ENCODE measurements at places on chromosomes 4 and X. TPM values are rescaled to one million over a fixed set of nuclear protein-coding genes. Genes with fewer than 3 reads are reported as not detected.

- no peak for DNase-seq
Measured at GRCh38 chr4:14965071-14965470, 37.2 kb upstream of the CPEB2 start.

- no peak for DNase-seq
Measured at GRCh38 chr4:94947681-94948108, 189.9 kb downstream of the BMPR1B start.

DNA sequence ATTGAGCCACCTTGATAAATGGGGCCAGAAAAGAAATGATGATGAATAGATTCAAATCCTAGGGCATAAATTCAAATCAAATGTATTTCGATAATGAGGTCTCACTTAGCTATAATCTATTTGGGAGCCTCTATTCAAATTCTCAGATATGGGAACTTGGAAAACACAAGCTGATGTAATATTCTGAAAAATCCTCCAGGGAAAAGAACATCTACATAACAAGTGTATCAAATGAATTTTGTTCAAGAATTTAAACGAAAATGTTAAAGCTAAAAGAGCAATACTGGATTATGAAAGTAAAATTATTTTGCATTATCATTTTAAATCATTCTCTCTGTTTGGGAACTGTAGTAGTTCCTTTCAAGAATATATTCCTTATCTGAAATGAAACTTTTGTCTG lies 38.9 kb upstream of the RAP1GDS1 start:
- DNase-seq, result no peak

DNA sequence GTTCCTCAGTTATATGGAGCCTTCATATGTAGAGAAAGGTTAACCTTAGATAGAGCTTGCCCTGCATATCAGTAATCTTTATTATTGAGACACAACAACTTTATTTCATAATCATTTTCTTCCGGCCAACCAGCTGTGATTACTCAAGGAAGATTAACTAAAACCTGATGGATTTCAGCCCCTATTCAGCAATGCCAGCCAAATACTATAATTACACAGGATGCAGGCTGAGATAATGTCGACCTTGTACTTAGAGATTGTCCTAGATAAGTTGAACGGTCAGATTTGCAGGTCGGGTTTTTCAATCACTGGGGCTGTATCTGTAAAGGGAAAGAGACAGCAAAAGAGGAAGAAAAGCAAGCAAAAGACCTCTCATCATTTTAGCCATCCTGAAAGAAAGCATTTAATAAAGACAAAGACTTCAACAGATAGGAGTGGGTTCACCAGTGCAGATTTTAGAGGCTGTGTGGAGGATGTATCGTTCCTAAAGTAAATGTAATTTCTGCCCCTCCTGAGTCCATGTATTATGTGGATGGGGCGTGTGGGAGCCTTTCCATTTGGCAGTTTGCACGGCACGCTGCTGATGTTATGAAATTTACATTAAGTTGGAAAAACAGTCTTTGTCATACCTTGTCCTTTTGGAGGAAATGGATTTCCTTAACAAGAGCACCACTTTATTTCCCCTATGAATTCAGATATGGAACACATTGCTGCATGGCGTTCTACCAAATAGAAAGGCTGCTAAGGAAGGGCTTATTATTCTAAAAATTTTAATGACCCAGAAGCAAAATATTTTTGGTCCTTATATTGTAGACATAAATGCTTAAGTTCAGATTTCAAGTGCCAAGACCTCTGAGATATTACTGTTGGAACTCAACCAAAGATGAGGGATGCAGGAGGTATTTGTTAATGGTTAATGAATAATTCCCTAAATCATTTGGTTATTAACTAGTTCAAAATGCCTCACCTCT lies 496.7 kb downstream of the SPRY1 start:
- DNase-seq, result no peak

GRCh38 chrX:103398421-103398864 lies 22.1 kb downstream of the BEX3 start:
- no peak for DNase-seq

DNA sequence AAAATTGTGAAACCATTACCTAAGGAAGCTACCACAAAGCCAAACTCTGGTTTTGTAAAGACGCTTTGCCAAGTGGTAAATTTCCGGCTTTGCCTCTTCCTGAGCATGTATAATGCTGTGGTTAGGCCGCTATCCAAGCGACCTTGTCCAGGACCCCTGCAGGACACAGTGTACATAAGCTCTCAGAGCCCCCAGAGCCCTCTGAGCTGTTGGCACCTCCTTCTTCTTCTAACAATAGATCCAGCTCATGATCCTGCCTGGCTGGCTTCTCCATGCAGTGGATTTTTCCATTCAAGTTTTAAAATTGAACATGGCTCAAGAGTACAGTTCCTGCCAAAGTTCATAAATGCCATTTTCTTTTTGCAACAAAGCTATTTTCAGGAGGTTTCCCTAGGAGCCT lies 326.7 kb downstream of the MAPK10 start:
- DNase-seq, result peak; percentile 49

DNA sequence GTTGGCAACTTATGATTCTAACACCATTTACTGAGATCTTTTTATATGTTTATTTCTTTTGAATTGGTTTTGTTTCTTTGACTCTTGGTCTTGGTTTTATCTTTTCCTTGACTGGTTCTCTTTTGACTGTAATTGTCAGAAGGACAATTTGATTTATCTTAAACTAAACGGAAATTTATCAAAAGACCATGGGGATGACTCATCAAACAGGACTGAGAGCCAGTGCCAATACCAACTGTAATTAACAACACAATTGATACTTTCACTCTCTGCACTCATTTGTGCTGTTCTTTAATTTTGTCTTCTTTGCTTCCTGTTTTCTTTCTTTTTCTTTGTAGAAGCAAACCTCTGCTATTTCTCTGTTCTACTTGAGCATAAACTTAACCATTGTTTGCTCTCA lies 776.8 kb downstream of the CCSER1 start:
- no peak for DNase-seq

The MAGEC1 gene
- total RNA-seq, result not detected

- no peak for DNase-seq
Measured at GRCh38 chr4:53121264-53121865, 244.5 kb downstream of the SCFD2 start.

DNA sequence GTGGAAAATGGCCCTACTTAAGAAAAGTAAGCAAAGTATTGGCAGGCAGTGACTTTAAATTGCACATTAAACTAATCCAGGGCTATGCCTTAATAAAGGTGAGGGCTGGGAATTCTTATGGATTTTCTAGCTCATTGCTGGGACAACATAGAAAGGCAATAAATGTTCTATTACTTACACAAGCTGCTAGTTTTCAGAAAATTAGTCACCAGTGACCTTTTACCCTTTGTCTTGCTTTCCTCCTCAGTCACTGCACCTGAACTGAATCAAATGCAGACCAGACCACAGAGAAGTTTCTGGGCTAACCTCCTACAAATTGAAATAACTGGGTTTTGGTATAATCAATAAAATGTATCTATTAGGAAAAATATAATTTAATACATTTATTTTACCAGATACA lies 694.4 kb upstream of the FAM241A start:
- DNase-seq, result no peak

DNA sequence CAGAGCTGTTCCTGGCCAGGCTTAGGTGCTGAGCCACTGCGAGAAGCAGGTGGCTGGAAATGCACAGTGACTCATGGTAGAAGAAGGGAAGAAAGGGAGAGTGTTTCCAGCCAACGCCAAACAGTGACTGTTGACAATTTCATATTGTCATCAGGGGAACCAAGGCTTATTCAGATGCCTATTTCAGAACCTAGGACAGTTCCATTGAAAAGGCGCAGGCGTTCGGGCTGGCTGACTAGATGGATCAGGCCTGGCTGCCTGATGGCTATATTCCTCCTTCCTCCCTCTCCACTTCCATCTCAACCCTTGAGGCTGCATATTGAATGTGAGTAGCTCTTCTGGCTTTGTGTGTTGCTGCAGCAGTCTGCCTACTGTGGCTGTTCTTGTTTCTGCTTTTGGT lies 73.0 kb upstream of the FRMPD4 start:
- DNase-seq, result no peak

DNA sequence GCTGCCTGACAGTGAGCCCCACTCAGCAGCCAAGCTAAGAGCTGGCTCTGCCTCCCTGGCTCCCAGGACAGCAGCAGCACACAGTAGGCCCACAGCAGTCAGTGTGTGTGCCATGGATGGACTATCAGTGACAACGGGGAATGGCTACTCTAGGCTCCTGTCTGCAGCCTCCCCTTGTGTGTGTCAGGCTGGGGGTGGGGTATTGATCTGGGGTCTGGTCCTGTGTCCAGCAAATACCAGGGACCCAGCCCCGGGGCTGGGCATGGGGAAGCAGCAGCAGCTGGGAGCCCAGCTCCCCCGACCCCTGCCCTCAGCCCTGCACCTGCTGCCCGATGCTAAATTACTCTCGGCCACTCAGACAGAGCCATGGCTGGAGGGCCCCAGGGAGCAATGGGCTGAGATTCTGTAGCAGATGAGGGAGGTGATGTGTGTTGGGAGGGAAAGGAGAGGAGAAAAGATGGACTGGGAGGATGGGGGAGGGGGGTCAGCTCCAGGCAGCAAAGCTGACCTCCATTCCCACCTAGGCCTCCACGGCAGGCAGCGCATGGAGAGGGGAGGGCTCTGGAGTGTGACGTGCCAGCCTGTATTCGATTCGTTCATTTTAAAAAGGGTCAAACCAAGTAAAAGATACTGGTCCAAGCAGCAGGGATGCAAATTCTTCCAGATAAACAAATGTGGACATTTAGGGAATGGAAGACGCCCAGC lies 61.3 kb upstream of the CRMP1 start:
- no peak for DNase-seq

The MAGEC2 gene
- total RNA-seq, result not detected

DNA sequence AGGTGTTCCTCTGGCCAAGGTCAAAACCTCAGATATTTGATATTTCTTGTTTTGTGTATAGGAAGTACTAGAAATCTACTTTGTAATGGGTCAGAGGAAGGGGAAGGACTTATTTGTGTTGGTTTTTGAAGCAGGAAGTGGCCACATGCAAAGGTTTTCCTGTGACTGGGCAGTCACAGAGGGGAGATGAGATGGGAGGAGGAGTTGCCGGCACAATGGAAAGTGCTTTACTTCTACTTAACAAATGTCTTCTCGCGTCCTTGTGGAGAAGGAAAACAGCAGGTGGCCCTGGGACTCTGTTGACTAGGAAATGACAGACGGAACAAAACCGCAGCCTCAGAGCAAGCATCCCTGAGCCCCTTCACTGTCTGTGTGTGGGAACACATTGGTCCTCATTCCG lies 46.6 kb downstream of the SHROOM2 start:
- no peak for DNase-seq

- peak; percentile 44 for DNase-seq
Measured at GRCh38 chr4:6470502-6471306, 1.7 kb downstream of the PPP2R2C start.

GRCh38 chr4:72938516-72938915 lies 131.0 kb downstream of the COX18 start:
- DNase-seq, result no peak

The NSG1 gene
- 28.3 TPM for total RNA-seq

DNA sequence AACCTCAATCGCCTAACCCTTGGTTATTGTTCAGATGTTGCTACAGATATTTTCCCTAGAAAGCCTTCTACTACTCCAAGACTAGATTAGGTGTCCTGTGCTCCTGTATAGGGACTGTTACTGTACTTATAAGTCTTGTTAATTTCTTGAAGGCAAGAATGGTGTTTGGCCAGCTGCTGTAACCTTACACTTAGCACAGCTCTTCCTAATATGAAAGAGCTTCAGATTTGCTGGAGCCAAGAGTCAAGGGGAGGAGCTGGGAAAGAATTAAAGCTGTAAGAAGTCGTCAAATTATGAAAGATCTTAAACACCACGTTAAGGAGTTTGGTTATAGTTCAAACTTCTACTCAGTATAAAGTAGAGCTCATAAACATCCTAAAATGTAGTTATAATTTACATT lies 245.9 kb upstream of the TLL1 start:
- no peak for DNase-seq

GRCh38 chr4:65865489-65865888 lies 195.2 kb upstream of the EPHA5 start:
- no peak for DNase-seq

Data from ureter (tissue), 1 donor.